Activated naive CD8-positive, alpha-beta T cell treated with anti-CD3 and anti-CD28 coated beads for 36 hours (primary cell): ENCODE measurements at places on chromosomes 11 and 22. TPM values are rescaled to one million over a fixed set of nuclear protein-coding genes. Genes with fewer than 3 reads are reported as not detected.

The PAFAH1B2 gene
- 67.5 TPM for total RNA-seq

The CRYBA4 gene
- total RNA-seq, result not detected

The SC5D gene
- 22.6 TPM for total RNA-seq

The TBX1 gene
- total RNA-seq, result not detected

The IFITM1 gene
- total RNA-seq, result 356 TPM

The TST gene
- 0.68 TPM for total RNA-seq

The PRDM10 gene
- 11.0 TPM for total RNA-seq

The CHRM1 gene
- not detected for total RNA-seq

The IGLL1 gene
- total RNA-seq, result not detected

DNA sequence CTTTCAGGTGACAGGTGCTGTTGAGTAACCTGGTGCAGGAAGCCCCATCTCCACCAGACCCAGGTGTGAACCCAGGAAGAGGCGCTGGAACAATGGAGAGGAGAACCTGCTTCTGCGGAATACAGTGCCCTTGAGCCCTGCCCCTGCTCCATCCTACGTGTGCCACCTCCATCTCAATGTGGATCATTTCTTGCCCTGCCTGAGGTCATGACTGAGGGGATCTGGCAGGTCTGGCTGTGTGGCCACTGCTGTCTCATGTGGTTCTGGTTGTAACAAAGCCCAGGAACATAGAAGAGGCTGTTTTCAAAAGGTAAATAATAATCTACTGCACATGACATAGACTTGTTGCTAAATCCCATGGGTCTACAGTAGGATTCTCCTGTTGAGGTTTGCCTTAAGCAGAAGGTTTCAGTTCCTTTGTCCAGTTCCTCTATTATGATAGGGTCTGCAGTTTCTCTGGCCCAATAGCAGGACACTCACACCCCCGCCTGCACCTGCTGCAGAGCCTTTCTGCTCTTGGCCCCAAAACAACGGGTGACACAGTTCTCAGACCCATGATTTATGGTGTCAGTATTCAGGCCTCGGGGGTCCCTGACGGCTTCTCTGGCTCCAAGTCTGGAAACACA lies 113.5 kb upstream of the IGLL5 start:
- DNase-seq, result no peak

GRCh38 chr11:31233425-31233824 lies 136.1 kb downstream of the DCDC1 start:
- no peak for DNase-seq

DNA sequence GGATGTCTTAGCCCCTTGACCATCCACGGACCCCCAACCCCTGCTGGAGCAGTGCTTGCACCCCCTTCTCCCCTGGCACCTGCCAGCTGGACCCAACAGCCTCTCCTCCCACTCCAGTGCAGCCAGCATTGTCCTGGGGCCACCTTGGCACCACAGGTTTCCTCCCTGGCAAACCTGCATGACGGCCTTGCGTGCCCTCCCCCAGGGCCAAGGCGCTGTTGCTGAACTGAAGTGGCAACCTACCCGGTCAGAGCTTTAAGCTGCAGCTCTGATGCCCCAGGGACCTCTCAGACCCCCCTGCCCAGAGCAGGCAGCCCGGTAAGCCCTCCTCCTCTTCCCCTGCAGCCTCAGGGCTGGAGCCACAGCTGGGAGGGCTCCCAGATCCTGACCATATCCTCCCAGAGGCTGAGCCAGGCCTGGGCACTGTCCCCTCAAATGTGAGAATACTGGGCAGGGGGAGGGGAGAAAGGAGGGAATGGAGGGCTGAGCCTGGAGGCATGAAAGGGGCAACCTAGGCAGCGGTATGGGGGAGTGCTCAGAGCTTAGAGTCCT lies 1.8 kb upstream of the LRRC75B start:
- no peak for DNase-seq

DNA sequence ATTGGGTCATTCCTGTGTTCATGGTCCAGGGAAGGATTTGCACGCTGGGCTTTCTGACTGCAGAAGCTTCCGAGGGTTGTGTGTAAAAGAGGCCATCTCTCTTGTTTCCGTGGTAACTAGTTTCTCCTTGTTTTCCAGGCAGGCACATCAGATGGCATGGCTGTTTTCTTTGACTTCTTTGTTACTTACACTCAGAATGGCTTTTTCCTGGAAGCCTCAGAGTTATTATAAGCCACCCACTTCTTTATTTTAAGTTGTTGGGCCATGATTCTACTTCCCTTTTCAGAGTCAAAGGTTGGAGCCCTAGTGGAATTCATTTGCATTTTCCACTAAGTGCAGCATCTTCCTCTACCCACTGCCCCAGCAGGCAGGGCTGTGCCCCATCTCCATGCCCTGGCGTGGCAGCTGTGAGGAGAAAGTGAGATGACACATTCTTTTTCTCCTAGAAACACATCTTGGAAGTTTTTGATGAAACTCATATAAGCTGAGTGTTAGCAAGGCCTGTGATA lies 94.9 kb downstream of the PRR5L start:
- peak; percentile 18 for DNase-seq

DNA sequence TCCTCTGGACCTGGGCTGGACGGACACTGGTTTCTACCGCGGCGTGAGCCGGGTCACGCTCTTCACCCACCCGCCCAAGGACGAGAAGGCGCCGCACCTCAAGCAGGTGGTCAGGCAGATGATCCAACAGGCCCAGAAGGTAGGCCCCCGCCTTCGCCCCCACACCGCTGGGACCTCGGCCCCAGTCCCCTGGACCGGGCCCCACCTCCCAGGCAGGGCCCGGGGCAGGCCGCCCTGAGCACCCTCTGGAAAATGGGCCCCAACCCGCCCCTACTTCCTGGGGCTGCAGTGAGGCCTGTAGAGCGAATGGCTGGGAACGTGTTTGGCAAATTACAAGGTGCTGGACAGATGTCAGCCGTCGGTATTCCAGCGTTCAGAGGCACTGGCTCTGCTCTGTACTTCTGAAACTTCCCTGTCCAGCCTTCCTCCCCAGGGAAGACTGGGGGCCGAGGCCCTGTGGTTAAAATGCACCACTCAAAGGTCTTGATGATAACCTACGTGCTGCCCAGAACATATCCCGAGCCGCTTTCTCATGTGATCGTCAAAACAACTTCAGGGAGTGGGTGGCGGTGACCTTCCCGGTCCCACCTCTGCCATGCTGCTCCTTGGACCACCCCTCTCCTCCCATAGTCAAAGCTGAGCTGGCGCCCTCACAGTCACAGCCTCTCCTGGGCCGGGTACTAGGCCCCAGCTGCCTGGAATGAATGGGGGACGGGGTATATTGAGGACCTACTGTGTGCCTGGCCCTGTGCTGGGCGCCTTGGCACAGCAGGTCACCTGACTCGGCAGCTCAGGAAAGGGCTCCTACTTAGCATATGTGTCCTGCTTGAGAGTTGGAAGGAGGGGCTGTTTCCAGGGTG lies 869 bp downstream of the FAM83F start:
- DNase-seq, result no peak

- no peak for DNase-seq
Observed at GRCh38 chr22:38085501-38085900, 1.5 kb upstream of the SLC16A8 start.

DNA sequence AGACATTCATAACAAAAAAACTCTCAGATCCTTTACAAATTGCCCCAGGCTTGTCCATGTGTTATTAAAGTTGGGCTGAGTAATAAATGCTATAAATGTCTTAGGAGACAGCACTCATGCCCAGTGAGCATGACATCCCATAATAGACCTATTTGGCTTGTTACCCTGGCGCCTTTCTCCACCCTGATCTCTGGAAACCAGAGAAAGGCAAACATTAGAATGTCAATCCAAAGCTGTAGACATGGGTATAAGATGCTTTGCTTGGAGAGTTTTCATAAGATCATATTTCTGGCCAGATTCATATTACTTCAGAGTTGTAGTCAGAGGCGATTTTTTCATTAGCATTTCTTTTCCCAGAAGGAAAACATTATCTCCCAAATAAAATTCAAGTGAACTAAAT lies 161.3 kb upstream of the UBASH3B start:
- DNase-seq, result no peak

GRCh38 chr22:48045369-48045768 lies 1282.9 kb downstream of the TBC1D22A start:
- no peak for DNase-seq

GRCh38 chr11:116859175-116859574 lies 21.8 kb upstream of the APOA1 start:
- DNase-seq, result no peak

DNA sequence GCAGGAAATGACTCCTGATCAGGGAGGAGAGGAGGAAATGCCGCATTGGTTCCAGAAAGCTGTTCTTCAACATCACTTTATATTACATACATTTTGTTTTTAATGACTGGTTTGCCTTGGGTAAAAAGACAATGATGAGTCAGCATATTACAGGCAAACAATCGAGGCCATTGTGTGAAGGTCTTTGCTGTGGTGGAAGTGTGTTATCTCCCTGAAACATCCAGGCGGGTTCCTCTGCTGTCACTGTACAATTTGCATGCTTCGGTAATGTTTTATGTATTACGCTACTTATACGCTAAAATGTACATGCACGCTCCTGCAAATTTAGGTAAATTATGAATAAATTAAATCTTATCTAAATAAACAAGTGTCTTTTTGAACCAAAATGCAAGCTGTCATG lies 161.1 kb downstream of the KIRREL3 start:
- DNase-seq, result no peak

- DNase-seq, result no peak
Observed at GRCh38 chr22:44456661-44457412, 41.2 kb downstream of the RTL6 start.

DNA sequence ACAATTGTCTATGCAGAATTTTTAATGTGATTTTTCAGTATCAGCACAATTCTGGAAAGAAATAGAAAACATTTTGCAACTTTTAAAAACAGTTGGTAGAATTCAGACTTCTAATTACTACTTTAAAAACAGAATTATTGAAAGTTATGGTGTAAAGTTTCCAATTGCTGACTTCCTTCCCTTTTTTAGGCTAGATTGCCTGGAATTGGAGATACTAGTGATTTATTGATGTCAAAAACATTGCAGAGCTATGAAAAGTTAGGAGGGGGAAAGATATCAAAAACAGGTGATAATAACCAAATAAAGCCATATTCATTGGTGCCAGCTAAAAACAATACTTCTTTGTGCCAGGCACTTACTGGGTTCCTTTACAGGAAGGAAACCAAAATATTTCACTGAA lies 485.5 kb downstream of the TMEM135 start:
- DNase-seq, result no peak
